ENCODE measurements at places on chromosomes 2 and 18. TPM values are rescaled to one million over a fixed set of nuclear protein-coding genes. Genes with fewer than 3 reads are reported as not detected.

GRCh38 chr2:135776367-135776766 lies 34.7 kb downstream of the UBXN4 start:
- H3K27ac ChIP-seq: no peak overlapping the region
- H3K36me3 ChIP-seq: peaks cover 95% of the 10 kb centered on the region
- H3K27me3 ChIP-seq: no peaks in the 10 kb centered on the region
- no peak for DNase-seq
- no peaks in the 10 kb centered on the region for H3K4me1 ChIP-seq
- no peak overlapping the region for H3K4me3 ChIP-seq

GRCh38 chr2:100285691-100286090 lies 36.6 kb downstream of the LONRF2 start:
- no peaks in the 10 kb centered on the region for H3K36me3 ChIP-seq
- no peak for DNase-seq
- H3K4me1 ChIP-seq: no peaks in the 10 kb centered on the region
- no peaks in the 10 kb centered on the region for H3K27me3 ChIP-seq

DNA sequence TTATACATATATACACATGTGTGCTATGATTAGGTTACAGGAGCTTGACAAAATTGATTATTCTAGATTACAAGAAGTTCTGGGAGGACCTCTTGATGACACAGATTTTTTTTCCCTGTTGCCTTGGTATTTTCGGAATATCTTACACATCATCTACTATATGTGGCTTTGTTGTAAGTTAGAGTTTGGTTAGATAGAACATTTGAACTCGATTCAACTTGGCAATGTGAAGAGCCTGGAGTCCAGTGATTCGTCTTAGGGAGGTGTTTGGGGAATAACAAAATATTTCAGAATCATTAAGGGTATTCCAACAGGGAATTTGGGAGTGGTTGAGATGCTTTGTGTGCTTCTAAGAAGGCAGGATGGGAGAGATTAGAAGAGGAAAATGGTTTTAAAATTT lies 39.3 kb upstream of the EFEMP1 start:
- H3K4me1 ChIP-seq: no peaks in the 10 kb centered on the region
- H3K27me3 ChIP-seq: no peaks in the 10 kb centered on the region
- no peak for DNase-seq
- H3K4me3 ChIP-seq: no peak overlapping the region
- H3K27ac ChIP-seq: no peak overlapping the region

GALNT13 gene
- total RNA-seq: 3.1 TPM

TRIM43 gene
- total RNA-seq: not detected

DNA sequence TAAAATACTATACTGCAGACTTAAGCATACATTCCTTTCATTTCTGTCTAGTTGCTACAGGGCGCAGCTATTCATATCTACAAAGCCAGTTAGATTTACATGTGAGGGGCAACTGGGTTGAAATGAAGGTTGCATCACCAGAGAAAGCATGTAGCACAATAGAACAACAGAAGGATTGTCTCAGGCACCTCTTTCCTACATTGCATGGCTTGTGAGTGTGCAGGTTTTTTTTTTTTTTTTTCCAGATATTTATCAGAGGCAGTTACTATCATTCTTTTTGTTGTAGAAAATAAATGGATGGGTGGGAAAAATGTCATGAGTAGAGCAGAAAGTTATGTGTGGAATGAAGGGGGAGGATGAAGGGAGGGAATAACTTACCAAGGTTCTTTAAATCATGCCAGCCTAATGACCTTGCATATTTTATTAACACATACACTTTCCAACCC lies 86.8 kb downstream of the ERBB4 start:
- H3K4me3 ChIP-seq: no peak overlapping the region
- no peaks in the 10 kb centered on the region for H3K27me3 ChIP-seq
- H3K27ac ChIP-seq: no peak overlapping the region
- DNase-seq: no peak
- H3K4me1 ChIP-seq: peaks cover 7% of the 10 kb centered on the region

- peak within 1 kb of the TSS; percentile 70 for H3K27ac ChIP-seq
- no peaks in the 10 kb centered on the region for H3K27me3 ChIP-seq
- DNase-seq: peak; percentile 75
- H3K4me1 ChIP-seq: no peaks in the 10 kb centered on the region
- H3K36me3 ChIP-seq: no peaks in the 10 kb centered on the region
Observed at GRCh38 chr2:227717687-227718567, at the start of gene SLC19A3. Gene SLC19A3 (minus strand): TSS chr2:227718028. CDS start chr2:227702318, 15,710 bp downstream.

DNA sequence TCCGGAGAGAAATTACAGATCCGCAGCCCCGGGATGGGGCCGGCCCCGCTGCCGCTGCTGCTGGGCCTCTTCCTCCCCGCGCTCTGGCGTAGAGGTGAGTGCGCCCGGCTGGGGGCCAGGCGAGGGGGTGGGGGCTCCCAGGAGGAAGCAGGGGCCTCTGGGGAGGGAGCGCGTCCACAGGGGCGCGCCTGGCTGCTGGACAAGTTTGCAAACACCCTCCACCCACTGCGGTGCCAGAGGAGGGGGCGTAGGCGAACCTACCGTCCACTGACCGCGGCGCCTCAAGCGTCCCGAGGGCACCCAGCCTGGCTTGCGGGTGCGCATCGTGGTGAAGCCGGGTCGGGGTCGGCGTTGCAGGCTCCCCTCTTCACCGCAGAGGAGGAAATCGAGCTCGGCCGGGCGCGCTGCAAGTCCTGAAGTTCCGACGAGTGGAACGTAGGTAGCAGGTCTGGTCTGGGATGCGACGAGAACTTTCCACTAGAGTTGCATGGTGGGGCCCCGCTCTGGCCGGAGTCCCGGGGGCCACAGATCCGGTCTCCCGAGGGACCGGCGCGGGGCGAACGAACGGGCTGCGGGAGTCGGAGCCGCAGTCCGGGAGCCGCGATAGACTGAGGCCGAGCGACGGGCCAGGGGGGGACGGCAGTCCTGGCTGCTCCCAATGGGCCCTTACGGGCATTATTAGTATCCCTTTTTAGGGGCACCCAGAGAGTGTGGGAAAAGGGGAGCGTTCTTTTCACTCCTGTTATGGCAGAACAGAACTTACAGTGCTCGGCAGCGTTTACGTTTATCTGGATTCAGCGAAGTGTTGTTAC lies 502 bp downstream of the MERTK start:
- peak overlapping the region; percentile 96 for H3K4me3 ChIP-seq
- peak overlapping the region; percentile 94 for H3K27ac ChIP-seq
- H3K36me3 ChIP-seq: no peaks in the 10 kb centered on the region
- DNase-seq: no peak
- H3K4me1 ChIP-seq: no peaks in the 10 kb centered on the region

GKN2 gene
- not detected for total RNA-seq

MORN2 gene
- total RNA-seq: 8.1 TPM
